ENCODE measurements at places on chromosomes 13 and 19. TPM values are rescaled to one million over a fixed set of nuclear protein-coding genes. Genes with fewer than 3 reads are reported as not detected.

DNA sequence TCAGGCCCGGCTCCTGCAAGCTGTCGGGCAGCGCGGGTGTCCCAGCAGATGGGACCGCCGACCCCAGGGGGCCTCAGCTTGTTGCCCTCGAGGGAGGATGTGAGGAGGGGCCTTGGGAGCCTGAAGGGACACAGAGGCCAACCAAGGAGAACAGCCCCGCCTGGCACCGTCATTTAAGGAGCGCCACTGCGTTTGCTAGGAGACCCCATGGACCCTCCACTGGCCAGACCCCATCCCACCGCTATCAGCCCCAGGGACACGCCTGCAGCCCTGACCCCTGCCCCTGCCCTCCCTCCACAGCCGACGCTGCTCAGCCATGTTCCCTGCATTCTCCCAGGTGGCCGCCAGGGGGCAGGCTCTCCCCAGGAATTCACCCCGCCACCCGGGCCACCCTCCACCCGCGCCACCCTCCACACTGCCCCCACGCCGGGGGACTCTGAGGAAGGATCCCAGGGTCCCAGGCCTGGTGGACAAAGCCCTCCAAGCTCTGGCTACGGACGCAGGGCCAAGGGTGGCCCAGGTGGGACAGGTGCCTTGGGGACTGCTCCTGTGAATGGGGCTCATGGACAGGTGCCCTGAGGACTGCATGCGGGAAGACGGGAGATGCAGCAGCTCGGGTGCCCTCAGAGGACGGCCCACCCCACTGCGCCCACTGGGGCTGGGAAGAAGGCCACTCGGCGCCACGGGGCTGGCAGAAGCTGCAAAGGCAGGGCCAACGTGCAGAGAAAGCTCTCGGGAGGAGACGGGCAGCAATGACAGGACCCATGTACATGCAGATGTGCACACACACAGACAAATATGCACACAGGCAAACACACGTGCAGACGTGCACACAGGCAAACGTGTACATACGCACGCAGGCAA, 34.4 kb downstream of the PIP5K1C start:
- H3K36me3 ChIP-seq = no peaks in the 10 kb centered on the region
- H3K27me3 ChIP-seq = no peaks in the 10 kb centered on the region
- H3K27ac ChIP-seq = no peak overlapping the region
- peak; percentile 85 for DNase-seq
- no peak overlapping the region for H3K4me3 ChIP-seq

PSG7 gene
- not detected for total RNA-seq

NLRP4 gene
- total RNA-seq = not detected

- no peak overlapping the region for H3K4me3 ChIP-seq
- no peaks in the 10 kb centered on the region for H3K27me3 ChIP-seq
- no peaks in the 10 kb centered on the region for H3K4me1 ChIP-seq
- no peak overlapping the region for H3K27ac ChIP-seq
- H3K36me3 ChIP-seq = no peaks in the 10 kb centered on the region
- DNase-seq = no peak
Observed at GRCh38 chr13:44463759-44464158, 90.1 kb downstream of the SERP2 start.

DNA sequence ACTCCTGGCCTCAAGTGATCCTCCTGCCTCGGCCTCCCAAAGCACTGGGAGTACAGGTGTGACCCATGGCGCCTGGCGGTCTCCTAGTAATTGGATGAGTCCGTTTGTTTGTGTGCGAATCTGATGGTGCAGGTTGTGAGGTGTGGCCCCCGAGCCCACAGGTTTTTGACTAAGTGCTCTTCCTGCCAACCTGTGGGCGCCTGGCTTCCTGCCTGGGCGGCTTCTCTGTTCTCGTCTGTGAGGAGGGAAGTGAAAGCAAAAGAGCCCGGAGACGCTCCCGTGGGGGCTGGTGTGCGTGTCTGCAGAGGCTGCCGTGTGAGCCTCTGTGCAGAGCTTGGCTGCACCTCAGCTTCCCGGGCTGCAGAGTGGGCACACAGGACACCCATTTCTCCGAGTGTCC, 10.0 kb downstream of the ARHGAP45 start:
- peaks cover 35% of the 10 kb centered on the region for H3K36me3 ChIP-seq
- no peaks in the 10 kb centered on the region for H3K27me3 ChIP-seq
- H3K4me1 ChIP-seq = peaks cover 60% of the 10 kb centered on the region
- H3K27ac ChIP-seq = peak overlapping the region; percentile 72

DNA sequence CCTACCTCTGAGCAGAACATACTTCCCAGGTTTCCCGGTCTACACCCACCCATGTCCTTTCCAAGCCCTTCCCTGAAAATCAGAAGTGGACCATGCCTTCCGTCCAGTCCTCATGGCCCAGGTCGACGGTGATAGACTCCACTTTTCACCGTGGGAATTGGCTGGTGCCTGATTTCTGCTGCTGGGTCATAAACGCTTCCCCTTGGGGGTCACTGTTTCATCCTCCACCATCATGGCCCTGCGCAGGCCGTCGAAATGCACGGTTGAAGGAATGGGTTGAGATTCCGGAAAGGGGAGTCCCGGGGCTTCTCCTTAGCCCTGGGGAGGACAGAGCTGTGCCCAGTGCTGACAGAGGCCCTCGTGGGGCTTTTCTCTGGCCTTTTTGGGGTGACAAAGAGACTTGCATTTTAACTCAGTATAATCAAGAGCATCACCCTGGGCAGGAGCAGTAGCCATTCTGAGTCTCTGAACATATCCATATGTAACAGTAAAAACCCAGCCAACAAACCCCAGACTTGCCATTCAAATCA, 75.5 kb downstream of the SOX1 start:
- no peaks in the 10 kb centered on the region for H3K36me3 ChIP-seq
- H3K27ac ChIP-seq = no peak overlapping the region
- no peak for DNase-seq
- H3K27me3 ChIP-seq = no peaks in the 10 kb centered on the region
- H3K4me1 ChIP-seq = no peaks in the 10 kb centered on the region
- H3K4me3 ChIP-seq = no peak overlapping the region

ZNF576 gene
- 10.0 TPM for total RNA-seq

SPTBN4 gene
- total RNA-seq = 4.8 TPM

- peaks cover 4% of the 10 kb centered on the region for H3K36me3 ChIP-seq
- H3K27me3 ChIP-seq = no peaks in the 10 kb centered on the region
- no peak overlapping the region for H3K4me3 ChIP-seq
- peaks cover 14% of the 10 kb centered on the region for H3K4me1 ChIP-seq
- DNase-seq = no peak
Observed at GRCh38 chr19:3381701-3382372, 15.5 kb downstream of the NFIC start.

Measured in activated T-cell treated with anti-CD3 and anti-CD28 coated beads, Interleukin-2, amount 50 U/mL, for 72 hours (primary cell).